Activated CD4-positive, alpha-beta memory T cell treated with anti-CD3 and anti-CD28 coated beads, Interleukin-2, amount 10 ng/mL, durations not matched to agents 7 days and 5 days (primary cell): ENCODE measurements at places on chromosomes 13 and 19.

- H3K36me3 ChIP-seq, result peaks cover 7% of the 10 kb centered on the region
- peaks cover 60% of the 10 kb centered on the region for H3K4me1 ChIP-seq
- H3K27ac ChIP-seq, result peak overlapping the region; percentile 78
- peak overlapping the region; percentile 65 for H3K4me3 ChIP-seq
- DNase-seq, result no peak
These were observed 5.6 kb downstream of the KLF16 start for GRCh38 chr19:1857648-1858326.

GRCh38 chr13:45629940-45630339 is 14.4 kb upstream of the ERICH6B start:
- H3K27me3 ChIP-seq, result peaks cover 20% of the 10 kb centered on the region
- H3K36me3 ChIP-seq, result no peaks in the 10 kb centered on the region
- no peak overlapping the region for H3K27ac ChIP-seq
- H3K4me1 ChIP-seq, result no peaks in the 10 kb centered on the region
- no peak for DNase-seq

GRCh38 chr13:109773276-109773675 is 13.1 kb downstream of the IRS2 start:
- H3K36me3 ChIP-seq, result no peaks in the 10 kb centered on the region
- peaks cover 16% of the 10 kb centered on the region for H3K4me1 ChIP-seq
- H3K27me3 ChIP-seq, result no peaks in the 10 kb centered on the region
- H3K4me3 ChIP-seq, result no peak overlapping the region
- H3K27ac ChIP-seq, result no peak overlapping the region

DNA sequence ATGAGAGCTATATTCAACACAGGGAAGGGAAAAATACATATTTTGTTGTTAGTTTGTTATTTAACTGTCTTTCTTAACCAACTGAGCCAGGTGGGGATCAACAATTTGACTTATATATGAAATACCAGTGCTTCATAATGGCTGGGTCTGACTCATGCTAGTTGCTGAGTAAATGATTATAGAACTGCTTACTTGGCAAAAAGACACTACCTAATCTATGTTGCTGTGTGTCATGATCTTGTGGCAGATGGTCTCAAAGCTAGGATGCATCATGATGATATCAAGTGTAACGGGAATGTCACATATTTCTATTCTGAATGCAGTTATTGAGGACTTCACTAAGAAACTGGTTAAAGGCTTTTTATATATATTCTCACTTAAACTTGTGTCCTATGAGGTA is 727.4 kb upstream of the SLITRK1 start:
- DNase-seq, result no peak
- no peaks in the 10 kb centered on the region for H3K27me3 ChIP-seq
- no peak overlapping the region for H3K4me3 ChIP-seq
- H3K4me1 ChIP-seq, result no peaks in the 10 kb centered on the region
- no peaks in the 10 kb centered on the region for H3K36me3 ChIP-seq
- H3K27ac ChIP-seq, result no peak overlapping the region

DNA sequence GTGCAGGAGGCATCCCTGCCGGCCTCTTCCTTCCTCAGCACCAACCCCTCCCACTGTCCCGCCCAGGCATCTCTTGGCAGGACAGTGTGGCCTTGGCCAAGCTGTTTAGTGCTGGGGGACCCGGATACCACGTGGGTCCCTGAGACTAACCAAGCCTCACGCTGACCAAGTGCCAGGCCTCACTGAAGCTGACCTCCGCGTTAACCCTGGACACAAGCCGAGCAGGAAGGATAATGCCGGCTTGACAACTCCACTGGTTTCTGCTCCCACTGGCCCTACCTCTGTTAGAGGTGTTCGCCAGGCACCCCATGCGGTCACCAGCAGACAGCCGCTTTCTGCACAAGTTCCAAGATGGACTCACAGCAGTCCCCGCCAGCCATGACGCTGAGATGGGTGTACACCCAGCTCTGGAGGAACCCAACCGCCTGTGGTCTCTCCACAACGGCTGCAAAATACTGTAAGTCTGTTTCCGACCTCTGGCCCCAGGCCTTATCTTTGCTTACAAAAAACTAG is 12.4 kb downstream of the GRTP1 start:
- H3K36me3 ChIP-seq, result no peaks in the 10 kb centered on the region
- DNase-seq, result no peak
- H3K4me1 ChIP-seq, result no peaks in the 10 kb centered on the region
- no peak overlapping the region for H3K4me3 ChIP-seq

GRCh38 chr13:75628801-75629200 is 7.3 kb upstream of the LMO7 start:
- H3K27ac ChIP-seq, result no peak overlapping the region
- H3K27me3 ChIP-seq, result no peaks in the 10 kb centered on the region
- H3K36me3 ChIP-seq, result peaks cover 2% of the 10 kb centered on the region
- no peak for DNase-seq

DNA sequence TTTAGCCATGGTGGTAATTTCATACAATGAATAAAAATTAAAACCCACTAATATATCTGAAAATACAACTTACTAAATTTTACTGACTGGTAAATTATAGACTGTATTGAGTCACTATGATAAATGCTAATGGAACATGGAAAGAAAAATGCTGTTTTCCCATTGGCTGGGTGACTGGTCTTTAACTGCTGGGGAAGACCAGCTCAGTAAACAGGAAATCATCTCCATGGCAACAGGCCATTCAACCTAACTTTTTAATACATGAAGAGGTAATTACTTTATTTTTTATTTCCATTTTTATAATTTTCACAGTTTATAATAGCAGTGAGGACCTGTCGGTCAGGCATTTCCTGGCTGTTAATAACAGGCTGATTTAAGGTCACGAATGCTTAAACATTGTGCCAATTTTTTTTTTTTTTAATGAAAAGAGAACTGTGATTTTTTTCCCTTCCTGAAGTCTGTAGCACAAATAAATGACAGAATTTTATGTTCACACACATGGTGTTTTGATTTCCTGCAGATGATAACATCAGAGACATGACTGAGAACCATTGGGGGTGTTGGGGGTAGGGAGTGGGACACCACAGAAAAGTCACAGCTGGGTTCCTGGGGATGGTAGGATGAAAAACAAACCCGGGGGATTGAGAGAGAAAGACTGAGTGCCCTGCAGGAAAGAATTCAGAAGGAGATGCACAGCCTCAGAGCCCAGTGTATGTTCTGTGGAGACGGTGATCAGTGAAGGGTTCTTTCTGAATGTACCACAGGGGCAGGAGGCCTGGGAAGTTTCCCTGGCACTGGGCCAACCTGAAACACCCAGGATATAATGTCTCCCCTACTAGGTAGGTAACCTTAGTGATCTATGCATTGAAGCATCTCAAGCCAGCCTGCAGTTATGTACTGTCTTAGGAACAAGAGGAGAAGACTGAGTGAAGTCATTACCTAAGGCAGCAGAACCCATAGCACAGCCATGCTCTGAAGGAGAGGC is 297.1 kb downstream of the COG6 start:
- H3K27me3 ChIP-seq, result peaks cover 2% of the 10 kb centered on the region
- H3K27ac ChIP-seq, result no peak overlapping the region
- H3K36me3 ChIP-seq, result no peaks in the 10 kb centered on the region
- peaks cover 25% of the 10 kb centered on the region for H3K4me1 ChIP-seq

- H3K36me3 ChIP-seq, result no peaks in the 10 kb centered on the region
- H3K27ac ChIP-seq, result no peak overlapping the region
- DNase-seq, result no peak
- no peaks in the 10 kb centered on the region for H3K4me1 ChIP-seq
- H3K27me3 ChIP-seq, result no peaks in the 10 kb centered on the region
- no peak overlapping the region for H3K4me3 ChIP-seq
These were observed 434.5 kb downstream of the OLFM4 start for GRCh38 chr13:53463106-53463505.

GRCh38 chr13:112793545-112794445 is 104.0 kb downstream of the ATP11A start:
- DNase-seq, result no peak
- H3K4me1 ChIP-seq, result peaks cover 2% of the 10 kb centered on the region
- no peaks in the 10 kb centered on the region for H3K27me3 ChIP-seq
- H3K27ac ChIP-seq, result no peak overlapping the region
- no peak overlapping the region for H3K4me3 ChIP-seq

GRCh38 chr19:41407271-41407670 is 9.7 kb downstream of the BCKDHA start:
- H3K4me1 ChIP-seq, result peaks cover 9% of the 10 kb centered on the region
- H3K36me3 ChIP-seq, result peaks cover 7% of the 10 kb centered on the region
- DNase-seq, result no peak
- H3K4me3 ChIP-seq, result no peak overlapping the region
- no peak overlapping the region for H3K27ac ChIP-seq
- H3K27me3 ChIP-seq, result no peaks in the 10 kb centered on the region

DNA sequence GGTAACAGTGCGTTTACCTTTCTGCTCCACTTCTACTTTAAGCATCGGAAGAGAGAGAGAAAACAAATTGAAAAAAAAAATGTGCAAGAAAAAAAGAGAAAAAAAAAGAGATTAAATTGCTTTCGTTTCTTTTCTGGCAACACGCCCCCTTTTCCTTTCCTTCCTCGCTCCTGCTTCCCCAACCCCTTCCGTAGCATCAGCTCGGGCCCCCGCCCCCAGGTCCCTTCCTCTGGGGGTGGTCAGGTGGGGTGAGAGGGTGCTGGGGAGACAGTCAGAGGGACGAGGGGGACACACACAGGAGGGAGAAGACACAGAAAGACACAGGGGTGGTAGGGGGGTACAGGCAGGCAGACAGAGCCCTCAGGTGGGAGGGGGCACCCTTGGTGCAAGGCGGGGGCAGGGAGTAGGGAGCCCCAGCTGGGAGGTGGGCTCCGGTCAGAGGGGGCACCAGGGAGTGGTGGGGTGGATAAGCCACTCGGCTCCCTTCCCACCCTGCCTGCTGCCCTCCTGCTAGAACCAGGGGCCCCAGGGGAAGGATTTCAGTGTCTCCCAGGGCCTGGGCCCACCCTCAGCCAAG is 30.7 kb upstream of the ASF1B start:
- H3K4me3 ChIP-seq, result peak overlapping the region; percentile 70
- peaks cover 7% of the 10 kb centered on the region for H3K36me3 ChIP-seq
- peak overlapping the region; percentile 71 for H3K27ac ChIP-seq
- DNase-seq, result no peak
- H3K27me3 ChIP-seq, result no peaks in the 10 kb centered on the region

GRCh38 chr13:77740097-77740735 is 42.7 kb downstream of the SLAIN1 start:
- H3K36me3 ChIP-seq, result peaks cover 20% of the 10 kb centered on the region
- no peak overlapping the region for H3K27ac ChIP-seq
- DNase-seq, result no peak
- no peaks in the 10 kb centered on the region for H3K27me3 ChIP-seq
- peaks cover 19% of the 10 kb centered on the region for H3K4me1 ChIP-seq

GRCh38 chr19:53432088-53432661 is 391 bp downstream of the ZNF761 start:
- peak overlapping the region; percentile 81 for H3K27ac ChIP-seq
- peak; percentile 26 for DNase-seq
- H3K36me3 ChIP-seq, result peaks cover 59% of the 10 kb centered on the region

DNA sequence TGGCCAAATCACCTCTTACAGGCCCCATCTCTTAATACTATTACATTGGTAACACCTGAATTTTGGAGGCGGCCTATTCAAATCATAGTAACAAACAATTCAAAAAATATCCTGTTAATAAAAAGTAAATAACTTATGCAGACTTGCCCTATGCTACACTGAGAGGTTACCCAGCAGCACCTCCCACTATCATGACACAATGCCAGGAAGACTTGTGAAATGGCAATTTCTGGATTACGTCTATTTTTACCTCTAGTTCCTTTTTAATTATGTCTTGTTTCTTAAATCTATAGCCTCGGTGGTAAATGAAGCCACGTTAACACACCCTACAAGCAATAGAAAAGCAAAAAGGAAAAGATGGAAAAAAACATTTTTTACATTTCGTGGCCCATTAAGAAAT is 6.2 kb upstream of the DZIP1 start:
- no peak overlapping the region for H3K4me3 ChIP-seq
- H3K4me1 ChIP-seq, result no peaks in the 10 kb centered on the region
- H3K27ac ChIP-seq, result no peak overlapping the region
- H3K36me3 ChIP-seq, result no peaks in the 10 kb centered on the region
- DNase-seq, result no peak

DNA sequence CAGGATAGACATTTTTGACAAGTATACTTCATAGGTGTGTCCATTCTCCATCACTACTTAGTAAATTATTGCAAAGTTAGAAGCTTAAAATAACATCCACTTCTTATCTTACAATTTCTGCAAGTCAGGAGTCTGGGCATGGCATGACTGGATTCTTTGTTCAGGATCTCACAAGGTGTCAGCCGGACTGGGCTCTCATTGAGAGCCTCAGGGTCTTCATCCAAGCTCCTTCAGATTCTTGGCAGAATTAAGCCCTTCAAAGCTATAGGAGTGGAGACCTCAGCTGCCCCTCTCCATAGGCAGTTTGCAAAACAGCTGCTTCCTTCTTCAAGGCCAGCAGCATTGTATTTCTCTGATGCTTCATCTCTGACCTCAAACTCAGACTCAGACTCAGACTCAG is 9.1 kb upstream of the SIN3B start:
- H3K27me3 ChIP-seq, result peaks cover 12% of the 10 kb centered on the region
- H3K4me1 ChIP-seq, result peaks cover 5% of the 10 kb centered on the region
- H3K4me3 ChIP-seq, result no peak overlapping the region
- H3K27ac ChIP-seq, result no peak overlapping the region

GRCh38 chr19:55832676-55833075 is 877 bp upstream of the NLRP11 start:
- no peak overlapping the region for H3K4me3 ChIP-seq
- DNase-seq, result no peak
- no peak overlapping the region for H3K27ac ChIP-seq
- no peaks in the 10 kb centered on the region for H3K27me3 ChIP-seq
